HepG2 (cell line): ENCODE measurements at places on chromosomes 12 and 14.

- no peak for DNase-seq
Measured at GRCh38 chr12:93094988-93095737, 166.1 kb upstream of the EEA1 start.

GRCh38 chr14:30078811-30079402, 151.3 kb upstream of the PRKD1 start:
- DNase-seq = no peak

DNA sequence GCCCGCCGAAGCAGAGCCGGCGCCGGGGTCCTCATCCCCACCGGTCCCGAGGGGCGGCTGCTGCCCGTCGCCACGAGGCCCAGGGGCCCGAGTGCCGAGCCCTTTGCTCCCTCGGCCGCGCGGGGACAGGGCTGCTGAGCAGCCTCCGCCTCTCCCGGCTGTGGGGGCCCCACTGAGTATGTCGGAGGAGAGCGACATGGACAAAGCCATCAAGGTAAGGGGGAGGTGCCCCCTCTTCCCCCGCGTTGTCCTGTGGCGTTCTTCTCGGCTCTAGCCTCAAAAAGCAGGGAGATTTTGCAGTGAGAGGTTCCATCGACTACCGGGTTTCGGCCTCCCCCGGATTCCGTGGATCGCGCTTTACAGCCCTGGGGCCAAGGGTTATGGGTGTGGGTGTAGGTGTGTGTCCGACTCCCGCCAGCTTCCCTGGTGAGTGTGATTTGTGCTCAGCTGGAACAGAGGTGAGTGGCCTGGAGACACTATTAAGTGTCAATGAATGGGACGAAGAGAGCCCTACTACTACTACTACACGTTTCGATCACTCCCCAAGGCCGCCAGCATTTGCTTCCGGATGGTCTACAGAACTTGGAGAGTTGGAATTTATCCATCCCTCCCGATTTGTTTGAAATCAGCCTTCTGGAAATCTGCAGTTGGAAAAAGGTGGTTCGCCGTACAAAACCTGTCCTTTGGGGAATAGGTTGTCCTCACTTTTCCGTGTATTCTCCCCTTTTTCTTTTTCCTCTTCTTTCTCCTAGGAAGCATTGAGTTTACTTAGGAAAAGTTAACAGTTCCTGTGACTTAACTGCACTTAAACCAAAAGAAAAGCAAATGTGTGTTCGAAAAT, 748 bp downstream of the MAPKAPK5 start:
- peak; percentile 18 for DNase-seq

GRCh38 chr14:54784657-54785056, 118.0 kb downstream of the GCH1 start:
- DNase-seq = no peak

GRCh38 chr14:28130610-28131284, 635.8 kb upstream of the FOXG1 start:
- DNase-seq = no peak

DNA sequence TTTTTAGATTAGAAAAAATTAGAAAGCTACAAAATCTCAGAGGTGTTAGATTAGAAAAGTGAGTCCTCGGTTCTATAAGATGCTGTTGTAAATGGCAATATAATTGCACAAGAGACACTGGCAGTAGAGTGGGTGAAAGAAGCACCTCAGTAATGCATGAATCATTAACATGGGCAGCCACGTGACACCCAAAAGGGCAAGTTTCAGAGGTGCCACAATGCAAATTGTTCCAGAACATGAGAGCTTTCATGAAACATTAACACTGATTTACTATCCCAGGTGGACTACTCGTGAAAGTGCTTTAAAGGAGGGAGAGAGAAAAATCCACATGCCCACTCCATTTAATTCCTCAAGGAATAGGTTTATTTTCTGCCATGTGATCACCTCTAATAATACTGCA, 108.4 kb downstream of the PTPRR start:
- no peak for DNase-seq

- no peak for DNase-seq
Measured at GRCh38 chr14:32134448-32135097, 57.5 kb downstream of the ARHGAP5 start.

GRCh38 chr12:131784909-131785762, 43.1 kb upstream of the MMP17 start:
- DNase-seq = no peak

- no peak for DNase-seq
Measured at GRCh38 chr12:93154096-93154728, 223.5 kb upstream of the NUDT4 start.

- DNase-seq = no peak
Measured at GRCh38 chr12:64560396-64561301, 49.6 kb upstream of the RASSF3 start.
